Occipital lobe (tissue), 3 donors: ENCODE measurements at places on chromosomes 3 and 15. TPM values are rescaled to one million over a fixed set of nuclear protein-coding genes. Genes with fewer than 3 reads are reported as not detected.

CD200R1L gene
- total RNA-seq, result not detected

CDCP1 gene
- total RNA-seq, result 0.62 TPM

SCAP gene
- total RNA-seq, result 82.0 TPM

ZBTB47 gene
- 22.1 TPM for total RNA-seq

PPP1R14D gene
- total RNA-seq, result not detected

GRK7 gene
- total RNA-seq, result not detected
